ENCODE measurements at places on chromosomes 2 and 18. TPM values are rescaled to one million over a fixed set of nuclear protein-coding genes. Genes with fewer than 3 reads are reported as not detected.

- DNase-seq, result no peak
These were observed 23.7 kb downstream of the BABAM2 start for GRCh38 chr2:27914041-27914804.

GRCh38 chr2:16406496-16407289, 258.9 kb downstream of the CYRIA start:
- DNase-seq, result no peak

- no peak for DNase-seq
These were observed 43.9 kb downstream of the CHMP3 start for GRCh38 chr2:86519349-86519748.

Gene MARCO
- total RNA-seq, result 3.2 TPM

DNA sequence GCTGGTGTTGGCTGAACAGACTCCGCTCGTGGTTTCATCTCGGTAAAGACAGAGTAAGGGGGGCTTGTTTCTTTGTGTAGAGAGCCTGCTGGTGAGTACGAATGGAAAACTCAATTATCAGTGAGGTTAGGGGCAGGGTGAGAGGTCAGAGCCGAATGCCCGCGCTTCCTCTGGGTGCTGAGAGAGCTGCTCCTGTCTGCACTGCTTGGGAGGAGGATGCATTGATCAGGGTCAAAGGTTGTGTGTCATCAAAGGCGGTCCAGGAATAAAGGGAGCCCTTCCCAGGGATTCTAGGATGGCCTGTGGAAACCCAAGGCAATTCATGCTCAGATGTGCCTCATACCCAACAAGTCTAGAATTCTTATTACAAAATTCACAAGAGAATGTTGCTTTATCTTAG, 143.9 kb downstream of the MYCN start:
- no peak for DNase-seq

DNA sequence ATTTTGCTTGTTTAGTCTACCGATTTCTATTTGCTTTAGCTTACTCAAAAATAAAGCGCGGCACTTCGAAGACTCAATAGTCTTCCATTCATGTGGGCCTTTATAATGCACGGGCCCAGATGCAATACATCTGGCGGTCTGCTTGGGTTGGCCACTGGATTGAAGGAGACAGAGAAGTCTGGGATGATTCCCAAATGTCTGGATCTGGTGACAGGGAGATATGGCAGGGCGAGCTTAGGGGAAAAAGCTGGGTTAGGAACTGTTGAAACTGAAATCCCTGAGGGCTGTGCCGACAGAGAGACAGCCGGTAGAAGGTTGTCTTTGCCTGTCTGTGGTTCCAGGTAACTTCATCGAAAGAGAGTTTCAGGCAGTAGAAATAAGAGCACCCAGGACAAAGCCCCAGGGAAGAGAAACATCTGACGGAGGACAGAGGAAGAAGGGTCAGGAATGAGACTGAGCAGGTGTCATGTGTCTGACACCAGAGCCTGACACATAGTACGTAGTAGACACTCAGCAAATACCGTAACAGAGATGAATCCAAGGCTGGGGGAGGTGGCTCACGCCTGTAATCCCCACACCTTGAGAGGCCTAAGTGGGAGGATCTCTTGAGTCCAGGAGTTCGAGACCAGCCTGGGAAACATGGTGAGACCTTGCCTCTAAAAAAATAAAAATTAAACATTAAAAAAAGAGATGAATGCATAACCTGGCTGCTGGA, 13.6 kb downstream of the CLUL1 start:
- no peak for DNase-seq

Gene TRIM43
- not detected for total RNA-seq

Gene NDUFV2
- 167 TPM for total RNA-seq

Gene RGPD3
- total RNA-seq, result 0.24 TPM

GRCh38 chr2:200471928-200472645, 37.8 kb downstream of the KCTD18 start:
- DNase-seq, result no peak

DNA sequence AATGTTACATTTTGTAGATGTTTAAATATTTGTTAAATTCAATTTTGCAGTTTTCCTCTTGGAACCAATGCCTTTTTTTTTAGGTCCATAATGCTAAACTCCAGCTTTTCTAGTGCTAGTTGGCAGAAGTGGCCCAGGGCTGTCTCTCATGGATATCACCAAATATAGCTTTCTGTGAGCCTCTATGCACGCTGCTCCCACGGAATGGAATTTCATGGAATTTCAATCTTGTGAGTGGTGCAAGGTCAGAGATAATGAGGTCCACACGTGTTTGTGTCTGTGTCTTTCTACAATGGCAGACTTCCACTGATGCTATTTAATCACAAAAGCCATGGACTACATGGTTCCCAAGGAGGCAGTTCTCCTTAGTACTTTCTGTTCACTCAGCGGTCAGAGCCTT, 191.5 kb upstream of the PARD3B start:
- no peak for DNase-seq

- no peak for DNase-seq
These were observed 243.5 kb upstream of the MYT1L start for GRCh38 chr2:2574401-2575180.

GRCh38 chr18:29062921-29063320, 886.0 kb upstream of the CDH2 start:
- DNase-seq, result no peak

DNA sequence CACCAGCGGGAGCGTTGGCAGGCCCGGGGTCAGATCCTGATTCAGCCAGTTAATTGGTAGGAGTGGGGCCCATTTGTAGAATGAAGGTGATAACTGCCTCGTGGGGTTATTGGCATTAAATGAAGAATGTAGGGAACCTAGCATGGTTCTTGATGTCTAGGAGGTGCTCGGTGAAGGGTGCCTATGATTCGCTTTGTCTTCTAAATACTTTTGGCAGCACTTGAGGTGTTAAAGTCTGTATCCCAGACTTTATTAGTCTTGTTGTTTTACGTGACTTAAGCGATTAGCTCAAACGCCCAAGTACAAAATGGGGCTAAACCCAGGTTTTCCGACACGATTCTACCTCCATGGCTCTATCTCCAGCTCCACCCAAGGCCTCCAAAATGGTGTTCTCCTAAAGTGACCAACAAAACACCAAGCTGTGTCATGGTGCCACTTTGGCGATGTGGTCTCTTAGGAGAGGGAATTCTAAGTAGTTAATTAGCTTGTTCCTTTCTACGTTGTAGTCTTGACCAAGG, 980 bp upstream of the PPP4R1 start:
- DNase-seq, result no peak

- DNase-seq, result peak; percentile 77
These were observed 101.9 kb downstream of the FOXI3 start for GRCh38 chr2:88350331-88351248.

Gene GRP
- total RNA-seq, result not detected

- DNase-seq, result no peak
These were observed 45.4 kb downstream of the TTN start for GRCh38 chr2:178761759-178762371.

Gene IDH1
- total RNA-seq, result 228 TPM

DNA sequence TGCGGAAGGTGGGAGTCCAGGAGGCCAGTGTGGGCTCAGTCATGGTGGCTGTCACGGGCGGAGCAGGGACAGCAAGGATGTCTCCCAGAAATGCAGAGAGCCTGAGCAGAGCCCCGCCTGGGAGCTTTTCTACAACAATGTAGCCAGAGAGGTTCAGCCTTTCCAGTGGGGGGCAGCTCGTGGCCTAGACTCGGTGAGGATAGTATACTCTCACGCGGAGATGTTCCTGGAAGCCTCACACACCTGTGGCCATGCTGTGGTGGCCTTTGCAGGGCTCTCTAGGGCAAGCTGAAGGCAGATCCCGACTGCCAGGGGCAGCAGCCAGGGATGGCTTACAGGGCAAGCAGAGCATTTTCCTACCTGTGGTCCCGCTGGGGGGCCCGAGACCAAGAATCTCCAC, 244.1 kb downstream of the LDLRAD4 start:
- DNase-seq, result no peak

Gene LRATD1
- 160 TPM for total RNA-seq

DNA sequence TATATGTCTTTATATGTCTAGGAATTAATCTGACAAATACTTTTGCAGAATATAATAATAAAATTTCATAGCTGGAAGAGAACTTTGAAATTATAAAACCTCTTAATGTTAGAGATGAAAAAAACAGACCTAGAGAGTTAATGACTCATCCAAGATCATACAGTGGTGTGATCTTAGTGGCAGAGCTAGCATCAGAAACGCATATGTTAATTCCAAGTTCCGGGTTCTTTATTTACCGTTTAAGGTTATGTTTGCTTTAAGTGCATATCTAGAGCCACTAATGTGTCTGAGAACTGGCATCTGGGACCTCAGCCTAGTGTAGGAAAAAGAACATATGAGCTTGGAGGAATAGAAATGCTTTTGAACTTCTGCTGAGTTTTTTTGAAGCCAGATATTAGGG, 24.3 kb downstream of the CERS6 start:
- no peak for DNase-seq

Gene CREG2
- 0.12 TPM for total RNA-seq

Gene LINC00305
- total RNA-seq, result not detected

Measured in left colon (tissue), 2 donors.